ENCODE measurements at places on chromosomes 16 and 17.
A peak's percentile ranks its signal among the peaks of the same experiment; 100 is the strongest.

GRCh38 chr17:5705081-5705875 is 121.0 kb upstream of the NLRP1 start:
- no peak for DNase-seq

DNA sequence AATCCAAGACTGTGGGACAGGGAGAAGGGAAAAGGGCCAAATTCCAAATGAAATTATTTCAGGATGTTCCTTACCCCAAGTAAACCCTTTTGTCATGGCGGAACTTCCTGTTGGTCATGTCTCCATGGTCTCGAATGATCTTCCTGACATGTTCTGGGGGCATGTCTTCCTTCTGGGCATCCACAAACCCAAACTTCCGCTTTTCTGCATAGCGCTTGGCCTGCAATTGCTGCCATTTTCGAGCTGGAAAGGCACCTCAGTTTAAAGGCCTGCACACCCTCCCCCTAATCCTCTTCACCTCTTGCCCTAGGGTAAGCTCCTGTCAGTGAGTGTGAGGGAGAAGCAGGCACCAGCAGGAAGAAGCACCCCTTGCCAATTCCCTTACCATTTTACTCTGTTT is 1.2 kb downstream of the PRPF8 start:
- no peak for DNase-seq

- peak; percentile 92 for DNase-seq
Observed at GRCh38 chr16:86044881-86045590, 146.1 kb downstream of the IRF8 start.

DNA sequence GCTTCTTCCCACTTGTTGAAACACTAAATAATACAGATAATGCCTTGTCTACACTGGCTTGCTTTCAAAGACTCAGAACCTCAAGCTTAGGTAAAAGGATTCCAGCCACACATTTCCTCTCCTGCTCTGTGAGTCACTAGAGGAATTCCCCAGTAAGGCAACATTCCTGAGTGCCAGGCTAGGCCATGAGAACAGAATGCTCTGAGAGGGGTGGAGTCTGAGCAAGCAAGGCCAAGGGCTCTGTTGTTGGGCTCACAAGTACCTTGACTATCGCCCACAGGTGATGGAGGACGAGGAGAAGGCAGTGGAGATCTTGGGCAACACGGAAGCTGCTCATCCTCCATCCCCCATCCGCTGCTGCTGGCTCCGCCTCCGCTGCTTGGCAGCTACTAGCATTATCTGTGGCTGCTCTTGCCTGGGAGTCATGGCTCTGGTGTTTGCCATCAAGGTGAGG is 6.7 kb upstream of the PHKG2 start:
- DNase-seq, result no peak

DNA sequence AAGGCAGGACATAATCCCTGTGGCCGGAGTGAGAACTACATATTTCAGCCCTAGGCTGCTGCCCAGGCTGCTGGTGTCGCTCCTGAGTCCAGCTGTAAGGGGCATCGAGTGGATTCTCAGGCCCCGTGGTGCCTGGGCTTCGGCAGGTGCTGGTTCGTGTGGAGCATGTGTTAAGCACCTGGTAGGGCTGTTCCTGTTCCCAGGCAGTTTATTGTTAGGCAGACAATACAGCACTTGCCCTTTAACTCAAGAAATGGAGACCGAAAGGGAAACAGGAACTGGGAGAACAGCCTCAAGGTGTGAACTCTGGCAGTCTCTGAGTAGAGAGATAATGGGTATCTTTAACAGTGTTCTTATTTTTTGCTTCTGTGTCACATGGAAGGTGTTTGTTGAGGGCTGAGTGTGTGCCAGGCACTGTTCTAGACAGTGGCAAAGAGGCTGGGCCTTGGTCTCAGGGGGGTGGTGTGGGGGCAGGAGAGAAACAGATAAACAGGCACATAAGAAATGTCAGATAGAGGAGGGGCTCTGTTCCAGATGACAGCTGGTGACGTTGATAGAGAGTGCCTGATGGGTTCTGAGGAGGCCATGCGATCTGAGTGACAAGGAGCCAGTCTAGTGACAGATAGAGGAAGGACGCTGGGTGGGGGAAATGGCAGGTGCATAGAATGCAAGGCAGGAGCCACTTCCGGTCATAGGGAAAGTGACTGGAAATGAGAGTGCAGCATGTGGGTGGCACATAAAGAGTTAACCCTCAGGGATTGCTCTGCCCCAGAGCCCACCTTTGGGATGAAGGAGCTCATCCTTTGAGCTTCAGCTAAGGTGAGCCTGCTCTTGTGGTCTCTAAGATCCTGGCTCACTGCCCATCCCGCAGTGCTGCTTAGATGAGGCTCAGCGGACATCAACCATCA is 33.8 kb downstream of the EPN2 start:
- peak; percentile 62 for DNase-seq

DNA sequence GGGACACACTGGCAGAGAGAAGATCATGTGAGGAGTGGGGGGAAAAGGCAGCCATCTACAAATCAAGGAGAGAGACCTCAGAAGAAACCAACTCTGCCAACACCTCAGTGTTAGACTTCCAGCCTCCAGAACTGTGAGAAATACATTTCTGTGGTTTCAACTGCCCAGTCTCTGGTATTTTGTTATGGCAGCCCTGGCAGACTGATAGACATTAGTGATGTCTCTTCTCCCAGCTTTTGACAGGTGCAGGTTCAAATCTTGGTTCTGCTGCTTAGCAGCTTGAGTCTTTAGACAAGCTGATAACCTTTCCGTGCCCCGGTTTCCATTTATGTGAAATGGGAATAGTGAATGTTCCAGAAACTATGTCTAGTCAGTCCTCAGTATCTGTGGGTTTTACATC is 199.5 kb downstream of the SNX29 start:
- DNase-seq, result no peak

GRCh38 chr16:24027466-24027865 is 191.7 kb downstream of the PRKCB start:
- no peak for DNase-seq

- no peak for DNase-seq
Observed at GRCh38 chr17:19398301-19399181, 11.6 kb upstream of the MFAP4 start.

Measured in RPMI8226 (cell line).